Foreskin fibroblast (primary cell): ENCODE measurements at places on chromosomes 2 and 18.
A peak's percentile ranks its signal among the peaks of the same experiment; 100 is the strongest.

- DNase-seq: peak; percentile 64
These were observed 43.1 kb upstream of the RTN4 start for GRCh38 chr2:55093381-55093780.

DNA sequence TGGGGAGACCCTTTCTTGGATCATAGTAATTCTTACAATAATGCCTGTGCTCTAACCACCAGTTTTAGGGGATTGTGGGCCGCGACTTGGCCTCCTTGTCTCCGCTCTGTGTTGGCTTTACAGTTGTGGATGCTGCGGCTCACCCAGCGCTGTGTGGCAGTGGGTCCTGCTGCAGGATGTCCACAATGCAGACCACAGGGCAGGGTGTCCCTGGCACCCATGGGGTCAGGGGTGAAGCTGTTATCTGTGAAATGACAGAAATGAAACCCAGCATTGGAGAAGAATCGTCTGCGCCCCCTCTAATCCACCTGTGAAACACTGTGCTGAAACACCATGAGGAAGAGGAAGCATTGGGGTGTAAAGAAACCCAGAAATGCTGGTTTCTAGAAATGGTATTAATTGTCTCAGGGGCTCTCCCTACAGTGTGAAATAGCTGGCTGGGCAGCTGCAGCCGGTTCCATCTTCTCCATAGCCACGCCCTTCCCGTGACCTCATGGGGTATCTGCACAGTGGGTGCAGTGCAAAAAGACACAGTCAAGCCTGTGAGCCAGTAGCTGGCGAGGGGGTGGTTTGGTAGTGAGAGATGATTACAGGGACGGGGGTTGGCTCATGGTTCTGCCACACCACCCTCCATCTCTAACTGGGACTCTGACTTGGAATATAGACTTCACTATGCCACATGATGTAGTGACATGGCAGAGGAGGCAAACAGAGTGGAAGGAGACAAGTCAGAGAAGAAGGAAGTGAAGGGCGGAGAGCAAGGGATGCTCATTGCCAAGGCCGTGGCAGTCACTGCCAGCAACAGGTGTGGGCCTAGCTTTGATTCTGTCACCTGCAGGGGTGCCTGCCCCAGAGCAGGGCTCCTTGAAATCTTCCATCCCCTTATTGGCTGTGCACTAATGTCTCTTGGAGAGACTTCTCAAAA is 16.2 kb downstream of the INPP4A start:
- DNase-seq: no peak

DNA sequence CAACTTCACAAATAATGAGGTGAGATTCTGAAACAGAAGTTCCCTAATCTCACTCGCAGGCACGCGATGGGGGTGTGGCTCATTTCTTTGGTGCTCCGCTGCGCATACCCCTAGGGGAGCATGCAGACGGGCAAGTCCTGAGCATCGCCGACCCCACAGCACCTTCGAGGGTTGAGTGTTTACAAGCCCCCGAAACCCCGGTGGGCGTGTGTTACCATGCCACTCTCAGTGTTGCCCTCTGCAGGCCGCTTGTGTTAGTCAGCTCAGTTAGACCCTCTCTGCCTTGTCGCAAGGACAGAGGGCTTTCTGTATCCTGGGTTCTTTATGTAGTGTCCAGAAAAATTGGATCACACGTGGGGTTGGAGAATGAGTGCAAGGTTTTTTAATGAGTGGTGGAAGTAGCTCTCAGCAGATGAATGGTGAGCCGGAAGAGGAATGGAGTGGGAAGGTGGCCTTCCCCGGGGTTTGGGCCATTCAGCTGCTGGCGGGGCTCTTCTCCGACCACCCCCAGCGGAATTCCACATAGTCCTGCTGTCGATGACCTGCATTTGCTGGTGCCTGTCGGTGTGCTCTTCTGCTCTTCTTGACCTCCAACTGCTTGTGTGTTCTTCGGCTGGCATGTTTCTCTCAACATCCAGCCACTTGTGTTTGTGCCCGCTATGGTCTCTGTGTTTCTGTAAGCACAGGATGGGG is 191.3 kb downstream of the RPRM start:
- no peak for DNase-seq

GRCh38 chr2:41958251-41958650 is 89.6 kb upstream of the PKDCC start:
- DNase-seq: no peak

GRCh38 chr2:166831930-166832329 is 56.4 kb upstream of the XIRP2 start:
- DNase-seq: no peak

DNA sequence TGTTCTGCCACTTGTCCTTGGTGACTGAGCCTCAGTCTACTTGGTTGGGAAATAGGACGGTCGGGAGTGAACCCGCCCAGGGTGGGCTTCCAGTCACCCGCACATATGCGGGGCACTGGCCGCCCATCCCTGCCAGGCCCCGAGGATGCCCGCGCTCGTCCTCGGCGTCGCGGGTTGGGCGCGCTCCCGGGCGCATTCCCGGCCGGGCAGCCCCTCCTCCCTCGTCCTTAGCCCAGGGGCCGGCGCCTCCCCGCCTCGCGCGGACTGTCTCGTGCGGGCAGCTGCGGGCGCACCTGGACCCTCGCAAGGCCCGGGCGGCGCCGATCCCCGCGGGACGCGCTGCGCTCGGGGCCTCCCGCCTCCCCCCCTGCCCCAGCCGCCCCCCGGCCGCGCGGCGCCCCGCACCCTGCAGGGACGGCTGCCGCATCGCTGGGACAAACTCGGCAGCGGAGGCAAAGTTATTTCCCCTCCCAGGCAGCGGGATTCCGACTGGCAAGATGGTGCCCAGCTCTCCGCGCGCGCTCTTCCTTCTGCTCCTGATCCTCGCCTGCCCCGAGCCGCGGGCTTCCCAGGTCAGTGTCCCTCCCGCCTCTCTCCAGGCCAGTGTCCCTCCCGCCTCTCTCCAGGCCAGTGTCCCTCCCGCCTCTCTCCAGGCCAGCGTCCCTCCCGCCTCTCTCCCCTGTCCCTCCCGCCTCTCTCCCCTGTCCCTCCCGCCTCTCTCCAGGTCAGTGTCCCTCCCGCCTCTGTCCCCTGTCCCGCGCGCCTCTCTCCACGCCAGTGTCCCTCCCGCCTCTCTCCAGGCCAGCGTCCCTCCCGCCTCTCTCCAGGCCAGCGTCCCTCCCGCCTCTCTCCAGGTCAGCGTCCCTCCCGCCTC is at the start of gene FBLN7:
Gene FBLN7 (plus strand): TSS at position 227 of the 874 bp plus-strand sequence. CDS start 271 bp downstream, at position 498.
- DNase-seq: peak; percentile 19

GRCh38 chr2:234483568-234484251 is 13.2 kb downstream of the ARL4C start:
- no peak for DNase-seq

- DNase-seq: no peak
These were observed 1521.6 kb upstream of the SLC39A10 start for GRCh38 chr2:194135463-194135862.

- no peak for DNase-seq
These were observed 1383.3 kb upstream of the CDH2 start for GRCh38 chr18:29560270-29560669.
